H1 (cell line): ENCODE measurements at places on chromosomes 16 and 17. TPM values are rescaled to one million over a fixed set of nuclear protein-coding genes. Genes with fewer than 3 reads are reported as not detected.

APRT gene
- 267 and 272 TPM in 2 replicates for polyA plus RNA-seq

FLII gene
- 549 and 674 TPM in 2 replicates for polyA plus RNA-seq

KIFC3 gene
- polyA plus RNA-seq: 2.1 and 3.8 TPM in 2 replicates

FAM171A2 gene
- 21.9 and 31.8 TPM in 2 replicates for polyA plus RNA-seq

WNT9B gene
- polyA plus RNA-seq: 0.21 and 0.35 TPM in 2 replicates

CLEC3A gene
- polyA plus RNA-seq: not detected in 2 replicates

ZNF276 gene
- 6.4 and 10.0 TPM in 2 replicates for polyA plus RNA-seq

TTLL6 gene
- polyA plus RNA-seq: 4.3 and 5.0 TPM in 2 replicates

ATAD5 gene
- polyA plus RNA-seq: 3.0 and 3.5 TPM in 2 replicates

FOXF1 gene
- polyA plus RNA-seq: 0.02 TPM in 1 of 2 replicates, not detected in the other

PMFBP1 gene
- 0.32 and 0.86 TPM in 2 replicates for polyA plus RNA-seq

TVP23A gene
- 2.2 TPM in 2 replicates for polyA plus RNA-seq

ALOX15B gene
- 0.91 and 1.4 TPM in 2 replicates for polyA plus RNA-seq

MEOX1 gene
- polyA plus RNA-seq: 0.03 TPM in 1 of 2 replicates, not detected in the other

KIF18B gene
- 39.0 and 51.1 TPM in 2 replicates for polyA plus RNA-seq

GAST gene
- not detected in 2 replicates for polyA plus RNA-seq

DDX52 gene
- 7.4 and 10.0 TPM in 2 replicates for polyA plus RNA-seq

NPIPB13 gene
- polyA plus RNA-seq: 4.3 and 6.0 TPM in 2 replicates

AIPL1 gene
- polyA plus RNA-seq: 0.56 and 0.89 TPM in 2 replicates

METRN gene
- 25.8 and 43.4 TPM in 2 replicates for polyA plus RNA-seq

SOX9 gene
- polyA plus RNA-seq: 1.9 and 3.3 TPM in 2 replicates

NUPR1 gene
- polyA plus RNA-seq: 0.09 and 0.17 TPM in 2 replicates

C1QTNF8 gene
- not detected in 2 replicates for polyA plus RNA-seq

CDRT15L2 gene
- polyA plus RNA-seq: not detected in 2 replicates

SCARF1 gene
- 1.1 and 1.5 TPM in 2 replicates for polyA plus RNA-seq

OTOA gene
- 0.06 and 0.13 TPM in 2 replicates for polyA plus RNA-seq

NPIPB6 gene
- 0.69 and 0.83 TPM in 2 replicates for polyA plus RNA-seq

SCO1 gene
- 16.6 and 18.7 TPM in 2 replicates for polyA plus RNA-seq

KRT33B gene
- not detected in 2 replicates for polyA plus RNA-seq

METTL22 gene
- 85.2 and 129 TPM in 2 replicates for polyA plus RNA-seq

PERCC1 gene
- not detected in 2 replicates for polyA plus RNA-seq

ACSM5 gene
- not detected in 2 replicates for polyA plus RNA-seq

IL34 gene
- 5.6 and 8.0 TPM in 2 replicates for polyA plus RNA-seq

LIMD2 gene
- polyA plus RNA-seq: 72.0 and 92.0 TPM in 2 replicates

BANP gene
- 25.8 and 29.0 TPM in 2 replicates for polyA plus RNA-seq

CFAP52 gene
- 0.11 TPM in 1 of 2 replicates, not detected in the other for polyA plus RNA-seq

RPS6KB1 gene
- polyA plus RNA-seq: 2.1 and 3.4 TPM in 2 replicates

ASB16 gene
- polyA plus RNA-seq: 0.05 and 0.09 TPM in 2 replicates

TBKBP1 gene
- polyA plus RNA-seq: 6.3 and 9.3 TPM in 2 replicates

LGALS3BP gene
- polyA plus RNA-seq: 61.6 and 87.5 TPM in 2 replicates

PLCG2 gene
- polyA plus RNA-seq: 6.1 and 7.5 TPM in 2 replicates

KRT31 gene
- polyA plus RNA-seq: not detected in 2 replicates

TRPV2 gene
- 1.7 and 1.8 TPM in 2 replicates for polyA plus RNA-seq

NUP85 gene
- 154 and 163 TPM in 2 replicates for polyA plus RNA-seq

MYH11 gene
- polyA plus RNA-seq: 0.11 and 0.20 TPM in 2 replicates

KRTAP2-3 gene
- polyA plus RNA-seq: not detected in 2 replicates

CREBBP gene
- polyA plus RNA-seq: 10.0 and 15.9 TPM in 2 replicates

NEUROD2 gene
- not detected in 2 replicates for polyA plus RNA-seq
